Activated CD4-positive, alpha-beta T cell treated with anti-CD3 and anti-CD28 coated beads for 36 hours (primary cell): ENCODE measurements at places on chromosomes 16 and 17. TPM values are rescaled to one million over a fixed set of nuclear protein-coding genes. Genes with fewer than 3 reads are reported as not detected.
A peak's percentile ranks its signal among the peaks of the same experiment; 100 is the strongest.

- peaks cover 2% of the 10 kb centered on the region for H3K27me3 ChIP-seq
- peaks cover 9% of the 10 kb centered on the region for H3K36me3 ChIP-seq
- peak within 1 kb of the TSS; percentile 78 for H3K4me3 ChIP-seq
- peak; percentile 90 for DNase-seq
- peaks cover 40% of the 10 kb centered on the region for H3K4me1 ChIP-seq
Observed at GRCh38 chr17:79009397-79010303, at the start of gene CANT1. Gene CANT1, minus strand, starts transcription at chr17:79009764. Its CDS starts 12,142 bp downstream, at chr17:78997622.

DNA sequence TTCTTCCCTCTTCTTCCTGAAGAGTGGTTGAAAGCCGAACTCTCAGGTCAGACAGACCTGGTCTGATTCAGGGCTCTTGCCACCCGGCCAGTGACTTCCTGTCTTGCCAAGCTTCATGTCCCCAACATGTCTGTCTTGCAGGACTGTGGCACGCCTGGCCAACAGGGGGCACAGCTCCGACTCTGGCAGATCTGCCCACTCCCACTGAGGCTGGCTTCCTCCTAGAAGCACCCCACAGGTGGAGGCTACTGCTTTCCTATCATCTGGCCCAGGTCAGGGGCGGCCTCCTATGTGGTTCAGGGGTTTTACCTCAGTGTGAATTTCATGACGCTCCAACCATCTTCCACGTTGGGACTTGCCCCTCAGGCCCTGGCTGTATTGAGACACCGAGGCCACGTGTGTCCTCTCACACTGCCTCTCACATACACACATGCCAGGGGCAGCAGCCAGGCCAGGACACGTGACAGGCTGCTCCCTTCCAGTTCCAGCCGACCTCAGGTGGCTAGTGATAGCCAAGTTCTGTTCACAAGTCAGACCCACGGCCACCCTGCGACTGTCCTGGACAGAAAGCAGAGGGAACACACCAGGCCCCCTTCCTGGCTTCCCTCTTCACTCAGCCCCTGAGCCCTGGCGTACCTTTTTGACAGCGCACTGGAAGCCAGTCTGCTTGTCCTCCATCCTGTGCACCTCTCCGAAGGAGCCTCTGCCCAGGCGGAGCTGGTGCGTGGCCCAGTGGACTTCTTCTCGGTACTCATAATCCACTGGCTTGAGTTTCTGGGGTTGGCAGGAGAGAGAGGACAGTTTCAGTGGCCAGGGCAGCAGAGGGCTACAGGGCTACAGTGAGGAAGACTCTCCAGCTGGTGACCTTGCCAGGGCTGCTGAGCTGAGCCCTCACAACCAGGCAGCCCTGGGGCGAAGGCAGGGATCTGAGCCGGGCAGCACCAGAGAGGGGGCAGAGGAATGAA, 22.6 kb upstream of the SPATA32 start:
- peaks cover 69% of the 10 kb centered on the region for H3K36me3 ChIP-seq
- peak overlapping the region; percentile 78 for H3K27ac ChIP-seq
- H3K4me3 ChIP-seq = no peak overlapping the region
- H3K4me1 ChIP-seq = peaks cover 8% of the 10 kb centered on the region
- H3K27me3 ChIP-seq = no peaks in the 10 kb centered on the region
- DNase-seq = peak; percentile 69

DNA sequence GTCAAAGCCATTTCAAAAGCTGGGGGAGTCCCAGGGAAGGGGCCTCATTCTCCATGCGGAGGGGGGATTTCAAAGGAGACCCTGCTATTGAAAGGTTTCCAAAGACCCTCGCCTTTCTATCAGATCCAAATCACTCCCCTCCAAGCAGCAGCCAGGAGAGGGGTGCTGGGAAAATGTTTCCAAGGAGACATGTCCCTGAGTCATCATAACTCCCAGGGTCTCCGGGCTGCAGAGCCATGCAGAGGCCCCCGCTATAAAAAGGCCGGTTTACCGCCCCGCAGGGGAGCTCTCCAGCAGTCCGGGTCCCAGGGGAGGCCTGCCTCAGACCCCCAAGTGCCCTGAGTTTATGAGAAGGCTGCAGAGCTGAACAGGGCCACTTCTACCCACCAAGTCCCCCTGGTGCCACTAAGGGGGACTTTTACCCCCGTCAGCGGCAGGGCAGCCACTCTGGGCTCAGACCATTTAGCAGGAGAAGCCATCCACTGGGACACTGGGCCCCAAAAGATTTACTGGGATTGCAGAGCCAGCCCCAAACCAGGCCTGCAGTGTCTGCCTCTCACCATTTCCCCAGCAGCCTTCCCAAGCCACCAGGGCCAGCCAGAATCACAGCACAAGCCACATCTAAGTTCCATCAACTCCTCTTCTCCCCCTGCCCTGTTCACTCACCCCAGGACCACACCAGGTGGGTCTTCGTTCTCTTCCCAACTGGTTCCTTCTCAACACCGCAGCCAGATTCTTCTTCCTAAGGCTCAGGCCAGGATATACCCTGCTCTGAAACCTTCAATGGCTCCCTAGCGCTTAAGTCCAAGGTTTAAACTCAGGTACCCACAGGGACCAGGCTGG, 234.4 kb downstream of the ZNF423 start:
- no peaks in the 10 kb centered on the region for H3K27me3 ChIP-seq
- no peaks in the 10 kb centered on the region for H3K36me3 ChIP-seq
- no peaks in the 10 kb centered on the region for H3K4me1 ChIP-seq
- no peak overlapping the region for H3K27ac ChIP-seq
- DNase-seq = no peak

DNA sequence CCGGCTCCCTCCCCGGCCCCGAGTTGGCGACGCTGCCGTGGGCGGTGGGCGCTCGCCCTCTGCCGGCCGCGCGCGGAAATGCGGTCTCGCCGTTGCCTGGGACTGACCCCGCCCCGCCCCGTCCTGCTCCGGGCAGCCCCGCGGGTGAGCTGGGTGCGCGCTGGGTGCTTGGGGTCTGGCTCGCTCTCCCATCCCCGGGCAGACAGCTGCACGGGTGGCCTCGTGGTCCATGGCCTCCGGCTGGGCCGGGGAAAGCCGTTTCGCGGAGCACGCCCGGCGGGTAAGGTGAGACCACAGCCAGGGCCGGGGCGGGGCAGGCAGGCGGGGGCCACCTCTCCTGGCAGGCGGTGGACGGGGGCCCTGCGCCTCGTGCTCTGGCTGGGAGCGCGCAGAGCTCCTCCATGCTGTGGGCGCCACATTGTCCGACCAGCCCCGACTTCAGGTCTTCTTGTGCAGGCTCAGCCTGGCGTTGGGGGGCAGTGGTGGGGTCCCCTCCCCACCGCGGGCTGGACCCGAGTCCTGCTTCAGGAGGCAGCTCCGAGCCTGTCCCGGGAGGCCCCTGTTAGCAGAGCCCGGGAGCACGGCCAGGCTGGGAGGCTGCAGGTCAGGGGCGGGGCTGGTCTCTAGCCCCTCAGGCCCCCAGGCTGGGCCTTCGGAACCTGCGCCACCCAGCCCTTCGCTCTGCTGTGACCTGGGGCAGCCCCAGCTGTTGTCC, 7.0 kb upstream of the C1QTNF8 start:
- no peaks in the 10 kb centered on the region for H3K36me3 ChIP-seq
- H3K27ac ChIP-seq = no peak overlapping the region
- DNase-seq = peak; percentile 82
- H3K4me1 ChIP-seq = no peaks in the 10 kb centered on the region
- H3K4me3 ChIP-seq = no peak overlapping the region

DNA sequence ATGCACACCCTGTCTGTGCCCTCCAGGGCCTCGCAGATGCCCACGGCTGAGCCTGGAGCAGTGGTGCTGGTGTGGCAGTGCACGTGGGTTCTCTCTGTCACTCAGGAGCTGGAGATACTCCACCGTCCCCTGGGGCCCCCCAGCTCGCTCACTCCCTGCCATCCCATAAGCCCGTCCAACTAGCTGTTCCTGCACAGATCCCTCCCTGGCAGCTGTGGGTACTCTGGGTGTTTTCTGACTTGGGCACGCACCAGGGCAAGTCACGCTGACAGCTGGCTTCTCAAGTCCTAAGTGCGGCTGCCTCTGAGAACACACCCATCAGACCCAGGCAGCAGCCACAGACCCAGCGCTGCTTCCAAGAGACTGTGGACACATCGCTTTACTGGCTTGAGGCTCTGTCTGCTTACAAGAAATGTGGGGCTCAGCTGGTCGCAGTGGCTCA, 25.4 kb upstream of the ITGB4 start:
- no peak for DNase-seq
- no peak overlapping the region for H3K4me3 ChIP-seq
- no peak overlapping the region for H3K27ac ChIP-seq
- H3K27me3 ChIP-seq = no peaks in the 10 kb centered on the region
- peaks cover 19% of the 10 kb centered on the region for H3K36me3 ChIP-seq

PRR29 gene
- 1.5 TPM for total RNA-seq
